ENCODE measurements at places on chromosomes 1 and 21. TPM values are rescaled to one million over a fixed set of nuclear protein-coding genes. Genes with fewer than 3 reads are reported as not detected.

The HTR1D gene
- polyA plus RNA-seq = 0.09 TPM

The CD164L2 gene
- polyA plus RNA-seq = not detected

The SLC25A33 gene
- polyA plus RNA-seq = 1.2 TPM

The TIAM1 gene
- 11.9 TPM for polyA plus RNA-seq

The DMRTA2 gene
- polyA plus RNA-seq = 0.32 TPM

The CRYAA gene
- polyA plus RNA-seq = 0.34 TPM

The CMPK1 gene
- polyA plus RNA-seq = 69.0 TPM

The HMGCS2 gene
- polyA plus RNA-seq = not detected

The NOL9 gene
- 19.5 TPM for polyA plus RNA-seq

The CHI3L1 gene
- polyA plus RNA-seq = 1.7 TPM

The AKR7A2 gene
- polyA plus RNA-seq = 53.2 TPM

The UBL4B gene
- polyA plus RNA-seq = not detected

DNA sequence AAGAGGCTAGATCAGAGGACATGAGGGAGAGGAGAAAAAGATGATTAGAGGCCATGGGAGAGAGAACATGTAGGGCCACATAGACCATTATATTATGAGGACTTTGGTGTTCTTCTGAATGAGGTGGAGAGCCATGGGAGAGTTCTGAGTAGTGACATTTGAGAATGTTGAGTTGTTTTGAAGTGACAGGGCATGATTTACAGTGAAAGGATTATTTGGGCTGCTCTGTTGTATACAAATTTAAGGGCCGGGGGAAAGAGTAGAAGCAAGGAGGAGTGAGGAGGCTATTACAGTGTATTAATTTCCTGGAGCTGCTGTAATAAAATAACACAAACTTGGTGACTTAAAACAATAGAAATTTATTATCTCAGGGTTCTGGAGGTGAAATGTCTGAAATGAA lies 102.5 kb upstream of the RGS4 start:
- no peak for DNase-seq

DNA sequence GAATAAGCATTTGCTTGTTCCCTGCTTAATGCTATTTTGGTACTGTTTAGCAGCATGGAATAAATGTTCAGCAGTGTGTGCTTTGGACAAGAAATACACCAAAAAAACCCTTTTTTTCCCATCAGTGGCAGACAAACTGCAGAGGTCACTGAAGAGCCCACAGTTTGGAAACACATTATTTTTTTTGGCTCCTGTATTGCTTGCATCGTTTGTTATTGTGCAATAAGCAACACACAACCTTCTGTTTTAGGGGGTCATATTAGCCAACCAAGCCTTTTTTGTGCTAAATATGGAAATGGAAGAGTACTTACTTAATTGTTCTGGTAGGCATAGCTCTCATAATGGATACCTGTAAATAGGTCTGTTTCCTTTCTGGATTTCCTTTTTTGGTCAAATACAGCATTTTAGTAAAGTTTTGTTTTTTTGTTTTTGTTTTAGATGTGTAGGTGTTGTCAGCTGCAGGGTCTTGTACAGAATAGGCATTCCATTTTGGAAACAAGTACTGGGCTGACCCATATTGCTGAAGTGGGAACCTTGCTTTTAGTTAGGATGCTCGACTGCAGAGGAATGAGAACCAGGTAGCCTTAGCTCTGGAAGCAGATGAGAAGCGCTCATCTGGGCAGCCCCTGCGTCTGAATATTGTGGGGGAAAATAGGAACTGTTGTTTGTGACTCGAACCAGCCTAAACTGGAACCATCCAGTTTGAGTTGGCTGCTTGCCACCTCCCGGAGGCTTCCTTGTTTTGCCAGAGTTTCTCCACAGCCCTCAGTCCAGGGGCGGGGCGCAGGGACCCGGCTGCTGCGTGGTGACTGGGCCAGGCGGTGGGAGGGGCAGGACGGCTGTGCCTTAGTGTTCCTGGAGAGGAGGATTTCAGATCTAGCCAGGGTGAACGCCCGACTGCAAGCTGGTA lies 38.4 kb downstream of the SPEN start:
- DNase-seq = peak; percentile 95

GRCh38 chr1:173502104-173502503 lies 25.0 kb downstream of the PRDX6 start:
- DNase-seq = no peak

DNA sequence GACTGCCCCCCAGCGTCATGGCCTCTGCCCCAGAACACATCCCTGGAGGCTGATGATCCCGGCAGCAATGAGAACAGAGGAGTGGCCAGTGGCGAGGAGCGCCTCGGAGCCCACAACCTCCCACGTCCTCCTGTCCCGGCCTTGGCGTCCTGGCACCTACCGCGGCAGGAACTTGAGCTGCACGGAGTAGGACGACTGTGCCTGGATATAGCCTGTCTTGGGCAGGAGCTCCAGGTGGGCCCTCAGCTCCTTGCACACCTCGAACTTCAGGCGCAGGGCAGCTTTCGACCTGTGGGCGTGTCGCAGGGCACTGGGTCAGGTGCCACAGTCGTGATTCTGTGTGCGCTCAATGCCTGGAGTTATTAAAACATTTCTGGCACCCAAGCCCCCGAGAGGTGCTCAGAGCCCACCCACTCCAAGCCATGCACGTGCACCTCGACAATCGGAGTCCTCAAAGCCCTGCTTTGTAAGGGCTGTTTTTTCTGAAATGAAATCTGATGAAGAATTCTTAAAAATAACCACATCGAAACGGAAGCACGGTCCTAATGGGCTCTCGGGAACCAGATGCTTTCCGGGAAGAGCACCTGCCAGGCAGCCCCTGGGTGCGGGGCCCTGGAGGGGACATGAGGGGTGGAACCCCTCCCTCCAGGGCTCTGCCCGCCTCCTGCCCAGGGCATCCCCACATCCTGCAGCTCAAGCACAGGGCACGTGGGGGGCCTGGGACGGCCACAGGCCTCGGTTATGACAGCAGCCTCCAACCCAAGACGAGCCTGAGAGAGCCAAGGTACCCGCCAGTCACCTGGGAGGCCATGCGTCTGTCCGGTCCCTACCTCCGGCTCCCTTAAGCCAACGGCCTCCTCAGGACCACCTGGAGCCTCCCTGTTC lies 23.0 kb upstream of the TMEM52 start:
- no peak for DNase-seq

GRCh38 chr1:2187619-2188018 lies 7.0 kb downstream of the FAAP20 start:
- no peak for DNase-seq

DNA sequence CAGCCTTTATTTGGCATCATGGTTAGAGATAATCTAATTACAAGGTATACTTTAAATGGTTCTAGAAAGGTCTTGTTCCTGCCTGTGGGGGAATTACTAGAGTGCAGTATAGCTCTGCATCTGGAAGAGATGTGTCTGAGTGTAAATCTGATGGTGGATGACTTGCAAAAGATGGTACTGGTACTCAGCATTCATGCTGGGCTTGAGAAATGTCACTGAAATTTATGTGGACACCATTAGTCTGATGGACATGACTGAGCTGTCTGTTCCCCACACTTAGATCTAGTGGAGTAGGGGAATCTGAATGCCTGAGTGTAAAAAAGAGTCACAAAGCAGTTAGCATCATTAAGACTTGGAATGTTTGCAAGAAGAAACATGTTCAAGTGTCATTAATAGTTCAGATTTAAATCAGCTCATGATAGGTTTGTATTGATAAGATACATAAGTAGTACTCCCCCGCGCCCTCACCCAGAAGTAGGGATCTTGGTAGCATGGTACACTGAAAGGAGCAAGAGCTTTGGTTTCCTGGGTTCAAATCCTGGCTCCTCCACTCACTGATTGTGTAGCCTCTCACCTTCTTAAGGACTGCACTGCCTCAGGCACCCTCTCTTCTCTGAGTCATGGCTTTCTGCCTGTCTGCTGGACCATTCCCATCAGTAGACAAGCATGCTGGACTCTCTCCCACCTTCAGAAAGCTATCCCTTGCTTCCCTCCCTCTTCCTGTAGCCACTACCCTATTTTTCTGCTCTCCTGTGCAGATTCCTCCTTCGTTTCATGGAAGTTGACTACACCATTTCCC lies 292.9 kb downstream of the NFIA start:
- no peak for DNase-seq

- no peak for DNase-seq
Observed at GRCh38 chr1:36080236-36080635, 3.7 kb upstream of the TEKT2 start.

DNA sequence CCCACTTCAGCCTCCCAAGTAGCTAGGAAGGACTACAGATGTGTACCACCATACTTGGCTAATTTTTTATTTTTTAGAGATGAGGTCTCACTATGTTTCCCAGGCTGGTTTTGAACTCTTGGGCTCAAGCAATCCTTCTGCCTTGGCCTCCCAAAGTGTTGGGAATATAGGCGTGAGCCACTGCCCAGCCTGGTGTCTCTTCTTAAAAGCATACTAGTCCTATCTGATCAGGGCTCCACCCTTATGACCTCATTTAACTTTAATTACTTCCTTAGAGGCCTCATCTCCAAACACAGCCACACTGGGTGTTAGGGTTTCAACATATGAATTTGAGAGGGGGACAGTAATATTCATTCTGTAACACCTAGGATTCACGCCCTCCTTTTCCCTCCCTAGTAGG lies 130.9 kb downstream of the GLIS1 start:
- no peak for DNase-seq

GRCh38 chr1:43011020-43011419 lies 52.4 kb upstream of the SLC2A1 start:
- DNase-seq = no peak

- no peak for DNase-seq
Observed at GRCh38 chr1:154520333-154520732, 18.1 kb upstream of the SHE start.

DNA sequence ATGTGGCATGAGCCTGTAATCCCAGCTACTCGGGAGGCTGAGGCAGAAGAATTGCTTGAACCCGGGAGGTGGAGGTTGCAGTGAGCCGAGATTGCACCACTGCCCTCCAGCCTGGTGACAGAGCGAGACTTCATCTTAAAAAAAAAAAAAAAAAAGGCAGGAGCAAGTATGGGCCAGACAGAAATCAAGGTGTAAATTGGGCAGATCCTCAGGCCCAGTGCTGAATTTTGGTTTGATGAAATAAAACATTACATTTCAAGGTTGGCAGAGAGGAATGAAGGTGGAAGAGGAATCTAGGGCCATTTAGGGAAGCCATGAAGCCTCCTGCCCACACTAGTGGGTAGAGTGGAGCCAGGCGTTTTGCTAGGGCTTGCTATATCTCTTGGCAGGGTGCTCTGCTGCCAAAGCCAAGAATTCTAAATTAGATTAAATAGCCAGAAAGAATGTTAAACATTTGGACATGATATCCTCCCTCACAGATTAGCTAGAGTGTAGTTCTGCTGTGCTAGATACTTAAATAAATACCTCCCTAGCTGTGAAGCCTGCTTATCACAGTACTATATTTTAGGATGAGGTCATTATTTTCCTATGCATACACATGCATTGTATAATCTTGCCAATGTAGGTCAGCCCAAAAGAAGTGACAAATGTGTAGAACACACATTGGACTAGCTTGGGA lies 16.6 kb upstream of the LGALS8 start:
- DNase-seq = no peak

GRCh38 chr1:213973129-213973528 lies 14.6 kb upstream of the PROX1 start:
- DNase-seq = no peak

DNA sequence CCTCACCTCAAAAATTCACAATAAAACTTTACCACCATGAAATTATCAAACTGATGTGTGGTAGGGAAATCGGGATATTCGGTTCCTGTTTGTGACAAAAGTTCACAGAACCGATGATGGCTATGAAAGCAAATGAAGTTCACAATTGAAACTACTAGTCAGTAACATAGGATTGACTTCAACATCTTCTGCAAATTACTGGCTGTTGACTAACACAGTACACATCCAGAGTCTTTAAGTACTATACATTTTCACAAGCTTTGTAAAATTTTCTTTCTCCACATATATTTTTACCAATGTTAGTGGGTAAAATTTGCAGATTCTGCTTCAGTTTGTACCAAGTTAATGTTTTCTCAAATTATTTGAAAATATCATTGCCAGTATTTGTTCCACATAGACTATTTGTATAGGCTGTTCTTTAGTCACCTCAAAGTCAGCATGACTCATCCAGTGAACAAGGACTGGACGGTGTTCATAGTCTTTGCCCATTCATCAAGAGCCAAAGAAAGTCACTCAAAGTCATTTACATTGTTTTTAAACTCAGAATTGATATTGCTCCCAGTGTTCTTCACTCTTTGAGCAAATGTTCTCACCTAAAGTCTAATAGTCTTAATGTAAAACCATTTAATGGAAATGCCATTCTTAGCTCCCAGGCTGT lies 213.4 kb downstream of the USP25 start:
- no peak for DNase-seq

DNA sequence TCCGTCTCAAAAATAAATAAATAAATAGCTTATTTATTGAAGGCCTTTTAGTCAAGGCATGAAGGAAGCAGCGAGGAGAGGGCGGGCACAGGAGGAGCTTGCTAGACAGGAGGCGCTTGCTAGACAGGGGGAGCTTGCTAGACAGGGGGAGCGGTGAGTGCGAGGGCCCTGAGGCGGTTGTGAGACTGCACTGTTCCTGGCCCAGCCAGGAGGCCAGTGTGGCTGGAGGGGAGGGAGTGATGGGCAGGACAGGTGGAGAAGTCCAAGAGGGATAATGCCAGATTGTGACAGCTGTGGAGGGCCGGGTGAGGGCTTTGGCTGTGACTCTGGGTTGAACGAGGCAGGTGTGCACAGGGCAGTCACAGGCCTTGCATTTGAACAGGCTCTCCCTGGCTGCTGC lies 18.2 kb downstream of the KIF17 start:
- DNase-seq = no peak

DNA sequence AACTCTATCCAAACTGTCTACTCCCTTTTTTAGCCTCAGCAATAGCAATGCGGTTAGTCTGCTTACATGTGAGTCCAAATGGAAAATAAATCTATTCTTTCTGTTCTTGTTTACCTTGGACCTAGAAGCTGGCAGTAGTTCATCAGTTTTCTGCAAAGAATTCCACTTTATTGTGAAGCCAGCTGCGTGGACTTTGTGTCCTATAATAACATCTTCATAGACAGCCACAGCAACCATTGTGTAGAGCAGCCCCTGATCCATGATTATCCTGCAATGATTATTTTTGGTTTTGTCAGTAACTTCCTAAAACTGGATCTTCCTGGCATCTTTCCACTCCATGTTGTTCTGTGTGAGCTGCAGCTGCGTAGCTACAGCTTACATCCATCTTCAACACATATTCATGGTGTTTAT lies 408.7 kb downstream of the NUF2 start:
- DNase-seq = peak; percentile 7

All from hindlimb muscle (tissue), 1 donor.